Stimulated activated memory B cell treated with anti-CD40 and anti-IgM and Interleukin-4, amounts not matched to agents 10 μg/mL and 1 μg/mL and 100 μg/mL, for 72 hours (primary cell): ENCODE measurements at places on chromosomes 5 and 9.

DNA sequence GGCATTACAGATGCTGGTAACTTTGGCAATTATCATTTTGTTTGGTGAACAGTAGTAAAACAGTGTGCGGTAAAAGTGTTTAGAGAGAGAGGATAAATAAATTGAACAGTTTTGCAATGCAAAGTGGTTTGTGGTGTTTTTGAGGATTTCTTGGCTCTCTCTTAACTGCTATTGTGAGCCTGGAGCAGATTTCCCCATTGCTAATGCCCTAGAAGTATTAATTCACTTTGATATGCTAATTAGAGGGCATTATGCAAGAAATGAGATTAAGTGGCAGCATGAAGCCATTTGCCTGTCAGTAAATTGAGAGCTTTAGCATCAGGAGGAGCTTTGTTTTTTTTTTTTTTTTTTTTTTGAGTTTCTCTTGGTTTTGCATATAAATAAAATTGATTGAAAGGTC is 8.2 kb downstream of the PBX3 start:
- H3K36me3 ChIP-seq: peaks cover 20% of the 10 kb centered on the region
- no peak overlapping the region for H3K4me3 ChIP-seq

GRCh38 chr9:112050544-112051475 is 124.3 kb downstream of the SUSD1 start:
- H3K27ac ChIP-seq: no peak overlapping the region
- no peak for ATAC-seq
- no peaks in the 10 kb centered on the region for H3K27me3 ChIP-seq
- H3K4me3 ChIP-seq: no peak overlapping the region
- peaks cover 32% of the 10 kb centered on the region for H3K4me1 ChIP-seq
- peaks cover 31% of the 10 kb centered on the region for H3K36me3 ChIP-seq

DNA sequence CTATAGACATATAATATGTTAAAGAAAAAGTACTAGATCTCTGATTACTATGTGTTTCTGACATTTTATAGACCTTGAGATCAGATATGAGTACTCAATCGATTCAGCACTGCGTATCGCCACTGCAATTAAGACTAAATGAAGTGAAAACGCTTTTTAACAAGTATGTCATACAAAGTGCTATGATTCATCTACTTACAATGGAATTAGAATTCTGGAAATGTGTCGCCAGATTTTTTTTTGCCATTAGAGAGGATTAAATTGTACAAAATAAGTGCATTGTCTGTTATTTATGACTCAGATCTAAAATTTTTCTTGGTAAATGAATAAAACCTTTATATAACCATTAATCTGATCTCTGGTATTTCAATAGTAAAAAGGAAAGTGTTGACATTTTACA is 20.0 kb upstream of the AGGF1 start:
- H3K36me3 ChIP-seq: no peaks in the 10 kb centered on the region
- no peak for ATAC-seq
- no peaks in the 10 kb centered on the region for H3K27me3 ChIP-seq
- H3K27ac ChIP-seq: no peak overlapping the region
- no peaks in the 10 kb centered on the region for H3K4me1 ChIP-seq

GRCh38 chr5:122362361-122362760 is 50.3 kb downstream of the SNCAIP start:
- H3K4me1 ChIP-seq: no peaks in the 10 kb centered on the region
- H3K27ac ChIP-seq: no peak overlapping the region
- no peak for ATAC-seq
- no peaks in the 10 kb centered on the region for H3K36me3 ChIP-seq
- H3K27me3 ChIP-seq: peaks cover 11% of the 10 kb centered on the region
- no peak overlapping the region for H3K4me3 ChIP-seq

DNA sequence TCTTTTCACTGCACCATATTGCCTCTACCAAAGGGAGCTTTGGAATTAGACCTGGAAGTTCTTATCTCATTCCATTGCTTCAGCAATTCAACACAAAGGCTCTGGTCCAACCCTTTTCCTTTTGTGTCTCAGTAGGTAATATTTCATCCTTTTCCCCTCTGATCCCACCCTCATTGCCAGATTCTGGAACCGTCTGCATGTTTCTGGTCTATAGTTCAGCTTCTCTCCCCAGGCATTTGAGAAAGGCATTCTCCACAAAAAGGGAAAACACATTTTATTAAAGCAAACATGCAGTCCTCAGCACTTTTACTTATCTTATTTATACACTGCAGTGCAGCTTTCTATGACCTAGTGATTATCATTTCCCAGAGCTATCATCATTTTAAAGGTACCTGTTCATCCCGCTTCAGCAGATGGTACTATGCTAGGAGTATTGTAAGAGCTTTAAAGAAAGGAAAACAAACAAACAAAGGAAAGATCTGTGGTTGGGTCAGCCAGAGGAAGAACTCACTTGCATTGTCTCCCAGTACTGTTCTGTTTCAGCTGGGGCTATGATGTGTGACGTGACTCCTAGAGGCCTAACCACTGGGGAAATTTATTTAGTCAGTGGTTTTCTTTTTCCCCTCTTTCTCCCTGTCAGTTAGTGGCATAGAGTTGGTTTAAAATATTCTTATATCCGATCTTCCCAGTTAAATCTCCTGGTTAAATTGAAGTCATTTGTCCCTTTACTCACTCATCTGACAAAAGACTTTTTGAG is 269.2 kb downstream of the TMEM38B start:
- no peak for ATAC-seq
- H3K4me1 ChIP-seq: peaks cover 5% of the 10 kb centered on the region
- no peaks in the 10 kb centered on the region for H3K36me3 ChIP-seq
- no peak overlapping the region for H3K4me3 ChIP-seq
- H3K27ac ChIP-seq: no peak overlapping the region
- H3K27me3 ChIP-seq: no peaks in the 10 kb centered on the region

DNA sequence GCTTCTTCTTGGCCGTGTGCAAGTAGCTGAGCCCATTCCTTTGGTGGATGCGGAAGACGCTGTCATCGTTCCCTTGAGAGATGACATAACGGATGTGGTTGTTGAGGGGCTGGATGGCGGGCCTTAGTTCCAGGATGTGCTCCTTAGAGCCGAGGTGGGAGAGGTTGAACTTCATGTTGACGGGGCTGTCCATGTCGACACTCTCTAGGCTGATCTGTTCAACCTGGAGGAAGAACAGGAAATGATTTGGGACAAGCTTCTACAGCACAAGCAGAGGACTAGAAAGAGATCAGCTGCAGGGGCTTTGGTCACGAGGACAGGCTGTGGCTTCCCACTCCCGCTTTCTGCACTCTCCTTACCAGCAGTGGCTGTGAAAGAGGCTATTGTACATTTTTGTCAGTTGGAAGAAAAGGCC is 176.0 kb downstream of the SLC12A2 start:
- H3K27ac ChIP-seq: no peak overlapping the region
- H3K27me3 ChIP-seq: no peaks in the 10 kb centered on the region
- no peaks in the 10 kb centered on the region for H3K36me3 ChIP-seq
- no peak overlapping the region for H3K4me3 ChIP-seq
- no peak for ATAC-seq

DNA sequence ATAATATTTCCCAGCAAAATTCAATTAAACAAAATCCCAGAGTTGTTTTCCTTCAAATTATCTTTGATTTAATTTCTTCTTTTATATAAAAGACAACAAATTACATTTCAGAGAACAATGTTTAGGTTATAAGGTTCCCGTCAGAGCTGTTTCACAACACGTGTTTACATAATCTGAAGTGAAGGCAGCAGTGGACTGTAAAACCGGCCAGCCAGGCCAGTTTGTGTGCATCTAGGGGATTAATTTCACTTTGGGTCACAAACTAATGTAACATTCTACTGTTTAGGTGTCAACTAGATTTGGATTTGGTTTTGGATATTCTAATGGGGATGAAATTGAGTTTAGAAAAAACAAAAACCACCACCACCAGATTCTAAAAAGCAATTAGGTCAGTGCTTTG is 86.5 kb upstream of the PLPP1 start:
- H3K36me3 ChIP-seq: peaks cover 7% of the 10 kb centered on the region
- H3K4me1 ChIP-seq: no peaks in the 10 kb centered on the region
- no peak overlapping the region for H3K4me3 ChIP-seq
- no peak overlapping the region for H3K27ac ChIP-seq
- no peaks in the 10 kb centered on the region for H3K27me3 ChIP-seq

DNA sequence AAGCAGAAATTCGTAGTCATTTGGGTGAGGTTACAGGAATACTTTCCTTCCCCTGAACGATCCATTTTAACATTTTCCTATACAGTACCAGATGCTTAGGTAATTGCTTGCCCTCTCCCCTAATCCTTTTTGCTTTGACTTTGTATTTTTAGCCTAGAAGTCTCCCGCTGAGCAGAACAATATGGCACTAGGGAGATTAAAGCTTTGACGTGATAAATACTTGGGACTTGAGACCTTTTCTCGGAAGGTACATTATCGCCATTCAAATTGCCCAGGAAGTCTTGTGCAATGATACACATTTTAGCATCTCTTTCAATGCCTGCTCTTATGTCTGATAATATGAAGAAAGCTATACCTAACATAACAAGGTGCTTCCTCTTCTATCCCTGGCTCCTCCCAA is 22.9 kb upstream of the SPATA31C2 start:
- no peak overlapping the region for H3K4me3 ChIP-seq
- no peaks in the 10 kb centered on the region for H3K36me3 ChIP-seq
- H3K27ac ChIP-seq: no peak overlapping the region
- ATAC-seq: no peak

DNA sequence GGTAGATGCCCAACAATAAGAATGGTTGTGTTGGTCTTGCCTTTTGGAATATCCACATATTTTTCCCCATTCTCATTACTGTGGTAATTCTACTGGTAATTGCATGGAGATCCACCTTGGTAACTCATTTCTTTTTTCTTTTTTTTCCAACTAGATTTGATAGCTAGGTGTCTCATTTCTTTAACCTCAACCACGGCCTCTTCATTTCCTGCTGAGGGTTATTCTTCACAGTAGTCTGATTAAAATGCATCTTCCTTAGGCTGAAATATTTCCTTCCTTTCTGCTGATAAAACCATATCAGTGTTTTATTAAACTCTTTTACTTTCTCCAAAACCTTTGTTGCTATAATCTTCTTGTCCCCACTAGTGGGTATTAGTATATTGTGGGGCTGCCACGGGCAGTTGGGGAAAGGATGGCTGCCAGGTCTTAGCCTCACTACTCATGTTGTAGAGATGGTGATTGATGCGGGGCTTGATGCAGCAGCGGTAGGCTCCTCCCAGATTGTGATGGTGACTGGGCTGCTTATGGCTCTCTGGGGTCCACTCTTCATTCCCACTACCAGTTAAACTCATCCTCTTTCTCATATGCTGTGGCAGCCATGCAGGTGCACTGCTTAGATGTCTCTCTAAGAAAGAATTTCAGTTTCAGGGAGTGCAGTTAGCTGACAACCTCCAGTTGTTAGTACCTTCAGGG is 35.9 kb downstream of the KIF2A start:
- H3K36me3 ChIP-seq: peaks cover 12% of the 10 kb centered on the region
- H3K4me1 ChIP-seq: peaks cover 42% of the 10 kb centered on the region
- no peak for ATAC-seq

DNA sequence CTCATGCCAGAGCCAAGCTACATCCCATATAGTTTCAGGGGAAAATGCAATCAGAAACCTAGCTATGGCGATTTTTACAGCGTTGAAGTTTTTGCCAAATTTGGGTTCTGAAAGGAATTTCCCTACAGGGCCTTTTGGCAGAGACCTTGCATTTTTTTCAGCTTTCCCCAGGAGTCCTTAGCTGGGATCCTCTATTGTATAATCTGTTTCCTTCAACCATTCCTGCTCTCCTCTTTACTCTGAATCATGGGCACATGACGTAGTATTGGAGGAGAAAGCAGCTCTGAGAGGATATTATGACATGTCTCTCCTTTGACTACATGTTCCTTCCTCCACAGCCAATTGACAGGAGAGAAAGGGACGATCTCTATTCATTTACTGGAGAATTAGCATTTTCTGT is 118.5 kb upstream of the ERCC6L2 start:
- no peaks in the 10 kb centered on the region for H3K36me3 ChIP-seq
- H3K4me3 ChIP-seq: no peak overlapping the region
- no peak for ATAC-seq
- H3K27ac ChIP-seq: no peak overlapping the region
- peaks cover 35% of the 10 kb centered on the region for H3K27me3 ChIP-seq

GRCh38 chr5:73213566-73213998 is 40.6 kb downstream of the TMEM174 start:
- peak; percentile 63 for ATAC-seq
- H3K4me3 ChIP-seq: no peak overlapping the region
- peaks cover 8% of the 10 kb centered on the region for H3K36me3 ChIP-seq
- H3K4me1 ChIP-seq: peaks cover 14% of the 10 kb centered on the region

- H3K4me1 ChIP-seq: no peaks in the 10 kb centered on the region
- H3K4me3 ChIP-seq: no peak overlapping the region
- H3K27me3 ChIP-seq: peaks cover 2% of the 10 kb centered on the region
- no peak overlapping the region for H3K27ac ChIP-seq
- H3K36me3 ChIP-seq: no peaks in the 10 kb centered on the region
These were observed 196.1 kb downstream of the PAPPA start for GRCh38 chr9:116349684-116350083.

- no peak overlapping the region for H3K4me3 ChIP-seq
- ATAC-seq: no peak
- H3K27ac ChIP-seq: no peak overlapping the region
- no peaks in the 10 kb centered on the region for H3K4me1 ChIP-seq
These were observed 235.0 kb upstream of the VLDLR start for GRCh38 chr9:2386566-2386965.

DNA sequence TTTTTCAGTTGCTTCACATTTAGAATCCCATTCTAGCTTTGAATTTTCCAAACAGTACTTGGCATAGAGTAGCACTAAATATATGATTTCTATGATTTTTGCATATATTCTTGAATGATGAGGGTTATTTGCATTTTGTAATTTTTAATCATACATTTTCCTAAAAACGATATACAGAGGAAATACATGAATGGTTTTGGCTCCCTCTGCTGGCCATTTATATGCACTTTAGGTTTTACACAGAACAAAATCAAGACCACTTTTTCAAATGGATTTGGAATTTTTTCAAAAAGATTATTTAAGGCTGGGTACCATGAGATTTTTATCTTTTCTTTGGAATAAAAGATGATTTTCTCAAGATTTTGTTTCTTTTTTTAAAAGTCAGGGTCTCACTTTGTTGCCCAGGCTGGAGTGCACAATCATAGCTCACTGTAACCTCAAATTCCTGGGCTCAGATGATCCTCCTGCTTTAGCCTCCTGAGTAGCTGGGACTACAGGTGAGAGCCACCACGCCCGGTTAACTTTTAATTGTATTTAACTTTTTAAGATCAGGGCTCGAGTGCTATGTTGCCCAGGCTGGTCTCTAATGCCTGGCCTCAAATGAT is 16.7 kb upstream of the COMMD10 start:
- no peaks in the 10 kb centered on the region for H3K4me1 ChIP-seq
- no peaks in the 10 kb centered on the region for H3K36me3 ChIP-seq
- H3K27me3 ChIP-seq: no peaks in the 10 kb centered on the region
- ATAC-seq: no peak
- H3K27ac ChIP-seq: no peak overlapping the region

DNA sequence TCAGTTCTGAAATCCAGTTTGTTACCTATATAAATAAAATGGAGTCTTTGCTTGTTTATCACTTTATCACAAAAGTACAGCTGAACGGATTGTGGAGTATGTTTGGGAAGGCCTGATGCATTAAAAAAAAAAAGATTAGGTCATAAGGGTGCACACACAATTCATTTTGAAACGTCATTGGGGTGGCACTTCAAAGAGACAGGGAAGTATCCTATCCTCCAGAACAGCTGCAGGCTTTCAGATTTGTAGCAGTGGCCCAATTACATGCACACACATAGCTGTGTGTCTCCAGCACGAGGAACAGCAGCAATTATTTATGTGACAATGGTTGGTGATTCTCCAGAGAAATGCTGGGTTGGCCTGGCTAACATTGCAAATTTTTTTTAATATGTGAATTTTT is 46.8 kb upstream of the FER start:
- peaks cover 6% of the 10 kb centered on the region for H3K4me1 ChIP-seq
- ATAC-seq: no peak
- no peaks in the 10 kb centered on the region for H3K27me3 ChIP-seq
- no peak overlapping the region for H3K27ac ChIP-seq
- no peak overlapping the region for H3K4me3 ChIP-seq
